COLO829 (cell line): ENCODE measurements at places on chromosomes 4 and X.

GRCh38 chr4:6606465-6607235 lies 31.7 kb downstream of the MAN2B2 start:
- no peak for DNase-seq

- no peak for DNase-seq
These were observed 29.7 kb upstream of the PPP2R2C start for GRCh38 chr4:6502147-6502546.

DNA sequence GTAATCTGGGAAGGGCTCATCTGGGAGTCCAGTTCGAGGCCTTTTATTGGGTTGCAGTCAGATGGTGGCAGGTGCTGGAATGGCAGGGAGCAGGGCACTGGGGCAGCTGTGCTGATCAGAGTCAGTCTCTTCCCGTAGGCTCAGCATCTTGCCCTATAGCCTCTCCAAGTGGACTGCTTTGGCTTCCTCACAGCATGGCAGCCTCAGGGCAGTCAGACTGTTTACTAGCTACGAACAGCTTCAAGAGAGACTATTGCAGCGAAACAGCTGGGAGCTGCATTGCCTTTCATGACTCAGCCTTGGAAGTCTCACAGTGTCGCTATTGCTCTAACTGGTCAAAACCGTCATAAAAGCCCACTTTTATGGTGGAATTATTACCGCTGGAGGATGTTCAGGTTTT lies 26.8 kb upstream of the DUSP21 start:
- no peak for DNase-seq

DNA sequence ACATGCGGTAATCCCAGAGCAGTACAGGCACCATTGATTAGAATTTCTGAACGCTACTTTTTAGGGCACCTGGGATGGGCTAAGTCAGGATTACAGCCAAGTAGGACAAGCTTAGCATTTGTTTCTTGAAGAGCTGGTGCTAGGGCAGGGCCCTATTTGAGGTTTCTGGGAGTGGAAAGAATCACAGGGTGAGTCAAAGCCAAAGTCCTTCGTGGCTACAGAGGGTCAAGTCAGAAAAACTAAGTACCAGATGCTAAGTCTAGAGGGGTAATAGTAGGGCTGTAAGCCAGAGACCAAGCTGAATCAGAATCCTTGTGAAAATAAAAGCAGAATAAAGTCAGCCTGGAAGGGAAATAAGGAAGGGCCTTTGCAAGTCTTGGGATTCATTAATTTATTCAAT lies 448.6 kb downstream of the ZIC3 start:
- no peak for DNase-seq

DNA sequence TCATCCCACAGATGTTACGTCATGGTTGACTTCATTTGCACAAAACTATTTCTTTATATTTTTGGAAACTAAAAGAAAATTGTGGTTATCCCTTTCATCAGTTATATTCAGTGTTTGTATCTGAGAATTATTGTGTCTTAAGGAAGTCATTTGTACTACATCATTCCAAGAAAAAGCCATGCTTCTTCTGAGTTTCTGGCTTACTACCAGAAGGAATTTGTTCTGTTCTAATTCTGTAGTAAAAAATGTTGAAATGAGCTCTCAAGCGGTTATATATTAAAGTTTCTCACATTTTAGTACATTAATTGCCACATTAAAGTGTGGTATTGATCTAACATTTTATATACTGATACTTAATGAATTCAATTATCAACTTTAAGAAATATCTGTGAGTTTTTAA lies 1844.5 kb downstream of the PCDH7 start:
- no peak for DNase-seq

GRCh38 chrX:38954520-38954919 lies 153.3 kb downstream of the MID1IP1 start:
- no peak for DNase-seq

DNA sequence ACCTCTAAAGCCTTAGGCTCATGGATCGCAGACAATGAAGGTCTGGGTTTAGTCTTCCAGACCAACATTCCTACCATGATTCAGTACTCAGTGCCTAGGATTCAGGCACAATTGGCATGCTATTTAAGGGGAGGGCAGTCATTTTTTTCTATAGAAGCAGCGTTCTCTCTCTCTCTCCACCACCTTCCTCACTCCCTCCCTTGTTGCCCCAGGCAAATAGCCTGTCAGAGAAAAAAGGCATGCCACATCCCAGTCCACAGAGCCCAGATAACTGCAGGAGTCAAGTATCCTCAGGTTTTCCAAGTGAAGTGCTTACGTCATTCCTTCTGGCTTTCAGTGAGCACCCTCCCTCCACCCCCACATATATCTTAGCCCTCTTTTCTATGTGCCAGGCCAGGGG lies 533.0 kb downstream of the BCOR start:
- no peak for DNase-seq

DNA sequence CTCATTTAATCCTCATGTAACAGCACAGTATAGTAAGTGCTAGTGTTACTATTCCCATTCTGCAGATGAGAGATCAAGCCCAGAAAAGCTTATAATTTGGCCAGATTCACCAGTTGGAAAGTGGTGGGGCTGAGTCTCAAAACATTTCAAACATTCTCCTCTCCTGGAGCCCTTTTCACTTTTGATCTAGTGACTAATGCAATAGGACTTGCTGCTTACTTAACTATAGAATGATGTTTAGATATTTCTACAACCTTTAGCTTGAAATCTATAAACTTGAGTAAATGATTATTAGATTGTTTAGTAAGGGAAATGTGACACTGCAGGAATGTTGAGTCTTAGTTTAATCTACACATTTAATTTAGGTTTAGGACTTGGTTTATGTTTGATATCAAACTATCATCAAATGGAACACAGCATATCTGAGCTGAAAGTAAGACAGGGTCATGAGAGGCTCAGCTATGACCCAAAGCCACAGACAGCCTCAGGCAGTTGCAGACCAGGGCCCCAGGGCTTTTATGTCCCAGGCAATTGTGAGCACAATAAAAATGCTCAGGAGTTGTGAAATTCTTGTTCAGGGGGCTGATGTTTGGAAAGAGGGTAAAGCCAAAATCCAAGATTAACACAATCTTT lies 199.5 kb upstream of the HS3ST1 start:
- DNase-seq: no peak

- no peak for DNase-seq
These were observed 113.8 kb downstream of the ADRA2C start for GRCh38 chr4:3879681-3880614.

DNA sequence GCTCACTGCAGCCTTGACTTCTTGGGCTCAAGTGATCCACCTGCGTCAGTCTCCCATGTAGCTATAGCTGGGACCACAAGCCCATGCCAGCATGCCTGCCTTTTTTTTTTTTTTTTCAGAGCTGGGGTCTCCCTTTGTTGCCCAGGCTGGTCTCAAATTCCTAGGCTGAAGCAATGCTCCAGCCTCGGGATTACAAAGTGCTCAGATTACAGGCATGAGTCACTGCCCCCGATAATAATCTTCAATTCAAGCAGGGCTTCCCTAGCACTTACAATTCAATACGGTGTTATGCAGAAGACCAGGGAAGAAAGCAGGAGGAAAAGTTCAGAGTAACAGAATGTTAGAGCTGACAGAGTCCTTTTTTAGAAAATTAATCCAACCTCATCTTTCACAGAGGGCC lies 26.1 kb downstream of the OTOP1 start:
- DNase-seq: no peak

GRCh38 chrX:155767876-155768769 lies 113.0 kb upstream of the VAMP7 start:
- DNase-seq: no peak

DNA sequence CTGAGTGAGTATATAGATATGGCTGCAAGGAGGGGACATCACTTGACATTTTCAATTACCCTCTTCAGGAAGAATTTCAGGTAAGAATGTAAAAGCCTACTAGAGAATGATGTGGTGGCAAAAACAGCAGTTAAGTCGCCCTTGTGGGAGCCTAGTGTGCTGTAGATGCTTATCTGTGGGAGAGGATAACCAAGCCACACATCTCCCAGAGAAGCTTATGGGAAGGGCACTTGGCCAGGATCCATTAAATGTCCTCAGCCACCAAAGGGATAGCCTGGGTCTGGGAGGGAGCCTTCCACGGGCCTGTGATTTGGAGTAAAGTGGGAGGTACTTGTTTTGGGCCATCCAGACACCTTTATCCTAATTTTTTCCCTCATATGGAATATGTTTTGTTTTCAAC lies 41.3 kb upstream of the BCLAF3 start:
- no peak for DNase-seq

DNA sequence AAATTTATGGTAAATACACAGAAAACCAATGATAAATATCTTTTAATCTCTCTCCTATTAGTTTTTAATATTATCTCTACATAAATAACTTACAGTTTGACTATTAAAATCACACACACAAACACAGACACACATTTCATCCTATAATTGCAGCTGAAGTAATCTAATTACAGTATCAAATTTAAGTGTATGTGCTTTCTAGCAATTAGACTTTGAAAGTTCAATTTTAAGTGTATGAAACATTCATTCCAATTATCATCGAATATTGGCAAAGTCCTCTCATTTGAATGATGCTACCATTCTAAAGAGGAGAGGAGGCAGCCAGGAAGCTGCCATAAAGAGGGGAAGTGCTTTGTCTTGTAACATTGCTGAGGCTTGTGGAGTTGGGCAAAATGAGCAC lies 221.2 kb upstream of the PABPC4L start:
- DNase-seq: no peak
